NCI-H774 (cell line): ENCODE measurements at places on chromosomes 2 and 18.

DNA sequence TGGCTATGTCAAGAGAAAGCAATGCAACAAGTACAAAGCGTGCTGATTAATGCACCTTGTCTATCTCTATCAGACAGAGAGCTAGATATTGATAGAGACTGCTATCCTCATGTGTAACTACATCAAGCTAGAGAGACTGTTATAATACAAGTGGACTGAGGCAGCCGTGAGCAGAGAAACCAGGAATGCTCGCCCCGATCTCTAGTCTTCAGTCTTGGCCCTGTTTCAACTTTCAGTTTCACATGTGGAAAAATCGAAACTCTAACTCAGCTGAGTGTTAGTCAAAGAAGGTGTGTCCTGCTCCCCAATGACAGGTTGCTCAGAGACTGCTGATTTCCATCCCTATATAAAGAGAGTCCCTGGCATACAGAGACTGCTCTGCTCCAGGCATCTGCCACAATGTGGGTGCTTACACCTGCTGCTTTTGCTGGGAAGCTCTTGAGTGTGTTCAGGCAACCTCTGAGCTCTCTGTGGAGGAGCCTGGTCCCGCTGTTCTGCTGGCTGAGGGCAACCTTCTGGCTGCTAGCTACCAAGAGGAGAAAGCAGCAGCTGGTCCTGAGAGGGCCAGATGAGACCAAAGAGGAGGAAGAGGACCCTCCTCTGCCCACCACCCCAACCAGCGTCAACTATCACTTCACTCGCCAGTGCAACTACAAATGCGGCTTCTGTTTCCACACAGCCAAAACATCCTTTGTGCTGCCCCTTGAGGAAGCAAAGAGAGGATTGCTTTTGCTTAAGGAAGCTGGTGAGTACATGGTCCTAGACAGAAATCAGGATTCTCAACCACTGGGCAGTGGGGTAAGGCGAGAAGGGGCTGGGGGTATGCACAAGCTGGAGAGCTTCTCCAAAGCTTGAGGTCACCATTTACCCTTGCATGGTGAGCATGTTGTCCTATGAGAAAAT lies at the start of gene RSAD2:
Gene RSAD2 (plus strand): TSS at position 376 of the 903 bp plus-strand sequence. CDS start 24 bp downstream, at position 400.
- DNase-seq, result peak; percentile 57

- no peak for DNase-seq
Observed at GRCh38 chr2:23460228-23460627, 75.2 kb downstream of the KLHL29 start.

DNA sequence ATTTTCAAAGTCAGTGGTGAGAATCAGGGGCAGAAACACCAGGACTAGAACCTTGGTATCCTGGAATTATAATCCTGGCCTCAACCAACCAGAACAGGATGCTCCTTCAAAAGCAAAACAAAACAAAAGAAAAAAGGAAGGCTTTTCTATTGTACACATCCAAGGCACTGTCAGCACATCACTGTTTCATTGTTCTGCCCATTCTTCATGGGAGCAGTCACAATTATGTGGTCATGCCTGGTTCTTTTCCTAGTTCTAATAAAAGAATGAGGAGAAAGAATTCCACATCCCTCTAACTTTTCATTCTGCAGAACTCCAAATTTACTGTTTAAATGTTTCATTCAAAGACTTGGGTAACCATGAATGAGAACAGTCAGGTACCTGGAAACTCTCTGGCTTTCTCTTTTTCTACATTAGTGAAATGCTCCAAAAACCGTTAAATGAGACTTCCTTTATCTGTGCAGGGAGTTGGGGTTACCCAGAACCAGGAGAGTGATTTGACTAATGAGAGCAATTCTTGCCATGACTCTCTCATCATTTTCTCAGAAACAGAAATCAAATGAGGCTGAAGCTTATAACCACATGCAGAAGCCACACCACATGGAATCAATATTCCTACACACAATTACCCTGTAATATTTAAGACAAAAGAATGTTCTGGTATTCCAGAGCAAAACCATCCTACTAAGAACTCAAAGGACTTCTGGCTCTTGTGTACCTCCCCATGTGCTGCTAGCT lies 110.9 kb upstream of the CCDC150 start:
- no peak for DNase-seq

DNA sequence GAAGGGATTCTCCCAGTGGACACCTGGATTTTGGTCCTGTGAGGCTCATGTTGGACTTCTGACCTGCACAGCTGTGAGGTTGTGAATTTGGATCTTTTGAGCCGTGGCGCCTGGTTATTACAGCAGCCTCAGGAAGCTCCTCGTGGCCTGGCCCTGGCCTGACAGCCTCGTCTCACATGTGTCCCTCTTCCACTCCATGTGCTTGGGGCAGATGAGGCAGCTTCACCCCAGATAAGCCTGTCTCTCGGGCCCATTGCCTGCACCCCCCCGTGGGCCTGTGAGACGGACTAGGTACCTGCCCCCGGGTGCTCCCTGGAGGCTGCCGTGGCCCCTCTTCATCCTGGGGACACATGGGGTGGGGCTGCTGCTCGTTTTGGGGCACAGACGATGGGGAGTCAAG lies 51.2 kb downstream of the CTDP1 start:
- no peak for DNase-seq

DNA sequence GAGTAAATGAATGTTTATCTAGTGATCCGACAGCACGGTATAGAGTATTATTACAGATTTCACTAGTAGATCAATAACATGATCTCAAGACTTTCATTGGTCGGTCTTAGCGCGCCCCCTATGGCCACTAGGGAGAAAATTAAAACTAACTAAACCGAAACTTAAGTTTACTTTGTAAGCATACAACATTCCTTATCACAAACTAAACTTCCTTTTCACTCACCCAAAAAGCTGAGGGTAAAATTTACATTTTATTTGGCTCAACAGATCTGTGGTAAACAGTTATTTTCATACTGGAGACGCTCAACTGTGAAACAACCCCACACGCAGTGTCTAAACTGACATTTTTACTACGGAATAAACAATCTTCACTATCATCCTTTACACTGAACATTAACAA lies 215.6 kb upstream of the MAP2 start:
- no peak for DNase-seq

- DNase-seq, result no peak
Observed at GRCh38 chr2:71876542-71877451, 270.9 kb downstream of the CYP26B1 start.

- no peak for DNase-seq
Observed at GRCh38 chr2:109533823-109534222, 79.9 kb downstream of the SEPTIN10 start.

- no peak for DNase-seq
Observed at GRCh38 chr2:176135035-176135440, 5.5 kb downstream of the HOXD8 start.

GRCh38 chr2:227472265-227473121 lies 537 bp downstream of the AGFG1 start:
- peak; percentile 36 for DNase-seq

- no peak for DNase-seq
Observed at GRCh38 chr2:179655627-179656026, 205.8 kb downstream of the ZNF385B start.

- no peak for DNase-seq
Observed at GRCh38 chr2:241768850-241769249, 7.8 kb upstream of the GAL3ST2 start.

DNA sequence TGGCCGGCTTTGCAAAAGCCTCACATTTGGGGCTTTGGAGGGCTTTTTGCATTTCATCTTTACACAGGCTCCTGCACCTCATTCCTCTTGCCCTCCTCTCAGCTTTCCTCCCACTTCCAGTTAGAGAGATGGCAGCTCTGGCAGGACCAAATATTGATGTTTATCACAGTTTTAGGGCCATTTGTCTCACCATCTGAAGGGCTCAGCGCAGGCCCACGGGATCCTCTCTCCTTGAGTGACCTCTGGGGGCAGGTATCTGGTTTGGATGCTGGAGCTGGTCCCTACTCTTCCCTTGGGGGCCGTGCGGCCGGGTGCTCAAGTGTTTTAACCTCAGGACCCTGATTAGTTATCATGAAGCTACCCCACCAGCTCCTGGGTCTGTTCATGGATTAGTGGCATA lies 19.9 kb downstream of the ATOH8 start:
- no peak for DNase-seq

GRCh38 chr18:79005653-79006052 lies 26.0 kb downstream of the SALL3 start:
- no peak for DNase-seq

DNA sequence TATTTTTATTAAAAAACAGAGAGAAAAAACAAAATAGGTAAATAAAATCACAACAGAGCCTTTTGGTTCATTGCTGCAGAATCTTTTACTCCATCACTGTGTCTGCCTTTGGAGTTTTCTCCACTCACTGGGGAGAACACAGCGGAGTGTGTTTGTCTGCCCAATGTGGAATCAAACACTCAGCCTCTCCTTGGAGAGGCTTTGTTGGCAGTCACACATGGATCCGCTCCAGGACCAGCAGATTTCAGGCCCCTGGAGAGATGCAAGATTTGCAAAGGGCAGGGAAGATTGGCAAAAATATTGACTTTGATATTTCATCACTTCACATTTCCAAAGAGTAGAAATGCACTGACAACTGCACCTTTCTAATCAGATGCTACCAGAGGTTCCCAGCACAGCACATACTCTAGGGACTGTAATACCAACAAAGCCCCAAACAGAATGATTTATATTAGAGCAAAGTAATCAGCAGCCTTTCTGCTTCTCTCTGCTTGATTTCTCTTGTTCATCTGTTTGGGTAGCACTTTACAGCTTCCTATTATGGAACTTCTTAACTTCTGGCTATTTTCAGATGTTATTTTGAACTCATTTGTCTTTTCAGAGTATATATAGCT lies 1898.8 kb upstream of the PIK3C3 start:
- no peak for DNase-seq

- DNase-seq, result no peak
Observed at GRCh38 chr18:48949050-48949605, 1.6 kb downstream of the SMAD7 start.

GRCh38 chr2:56089931-56090330 lies 93.9 kb upstream of the CCDC85A start:
- no peak for DNase-seq

- no peak for DNase-seq
Observed at GRCh38 chr18:48163738-48164115, 233.3 kb upstream of the SMAD2 start.

DNA sequence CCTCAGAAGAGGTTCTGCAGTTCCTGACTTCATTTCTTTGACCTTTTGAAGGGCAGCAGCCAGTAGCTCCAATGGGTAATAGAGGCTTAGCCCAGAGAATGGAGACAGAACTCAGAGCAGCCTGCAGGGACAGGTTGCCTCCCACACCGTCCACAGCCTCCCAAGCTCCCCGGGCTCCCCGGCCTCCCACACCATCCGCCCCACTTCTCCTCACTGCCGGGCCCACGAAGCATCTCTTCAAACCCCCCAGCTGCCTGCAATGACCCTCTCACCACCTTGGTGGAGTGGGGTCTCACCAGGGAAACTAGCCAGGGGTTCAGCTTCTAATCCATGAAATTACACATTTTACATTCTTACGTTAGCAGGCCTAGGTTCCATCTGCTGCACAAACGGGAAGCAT lies 652.0 kb upstream of the SALL3 start:
- DNase-seq, result no peak

- DNase-seq, result no peak
Observed at GRCh38 chr2:102399499-102400141, 23.3 kb upstream of the IL18RAP start.

- no peak for DNase-seq
Observed at GRCh38 chr2:11564816-11565567, 31.1 kb downstream of the GREB1 start.

GRCh38 chr2:95346738-95347671 lies 49.9 kb downstream of the KCNIP3 start:
- DNase-seq, result no peak

- DNase-seq, result no peak
Observed at GRCh38 chr2:106812383-106812782, 73.6 kb downstream of the ST6GAL2 start.

GRCh38 chr2:231489990-231490389 lies 25.7 kb upstream of the NCL start:
- no peak for DNase-seq

- no peak for DNase-seq
Observed at GRCh38 chr2:224847381-224847780, 131.2 kb upstream of the CCDC195 start.

GRCh38 chr18:28065031-28065792 lies 111.7 kb downstream of the CDH2 start:
- no peak for DNase-seq

GRCh38 chr2:205311201-205311600 lies 371.1 kb upstream of the NRP2 start:
- no peak for DNase-seq

- DNase-seq, result no peak
Observed at GRCh38 chr18:41751161-41751560, 203.9 kb upstream of the PIK3C3 start.

GRCh38 chr2:109613922-109614714 lies at the start of the genes SEPTIN10 and SOWAHC:
TSS of gene SEPTIN10 (minus strand) at chr2:109613966. CDS start at chr2:109613827, 139 bp downstream.
TSS of gene SOWAHC (plus strand) at chr2:109614364. CDS start at chr2:109614490, 126 bp downstream.
- DNase-seq, result peak; percentile 90

DNA sequence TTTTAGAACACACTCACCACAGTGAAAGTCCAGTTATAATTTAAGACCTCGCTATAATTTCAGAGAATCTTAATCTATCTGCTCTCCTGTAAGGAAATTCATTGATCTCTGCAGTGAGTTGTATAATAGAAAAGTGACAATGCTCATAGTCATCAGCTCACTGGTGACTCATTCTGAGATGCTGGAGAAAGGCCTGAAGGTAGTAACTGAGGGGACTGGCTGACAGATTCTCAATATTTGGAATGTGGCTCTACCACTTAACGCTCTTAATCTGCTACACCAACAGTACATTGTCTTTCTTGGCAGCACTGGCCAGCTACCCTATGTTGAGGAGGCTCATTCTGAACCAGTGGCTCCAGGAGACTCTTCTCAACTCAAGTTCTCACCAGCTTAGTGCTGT lies 246.1 kb downstream of the RPRM start:
- no peak for DNase-seq

DNA sequence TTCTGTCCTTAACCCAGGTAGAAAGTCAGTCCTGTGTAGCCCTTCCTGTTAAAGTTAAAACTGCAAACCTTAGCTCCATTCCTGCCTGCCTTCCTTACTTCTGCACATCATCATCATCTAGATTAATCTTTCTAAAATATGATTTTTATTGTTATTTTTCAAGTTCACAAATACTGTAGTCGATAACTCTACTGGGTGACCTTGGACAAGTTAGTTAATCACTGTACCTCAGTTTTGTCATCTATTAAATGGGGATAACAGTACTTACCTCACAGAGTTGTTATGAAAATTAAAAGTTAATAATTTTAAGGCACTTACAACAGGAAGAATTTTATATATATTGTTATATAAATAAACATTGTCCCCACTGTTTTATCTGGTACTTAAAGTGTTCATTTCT lies 2.5 kb upstream of the YPEL5 start:
- DNase-seq, result no peak

- DNase-seq, result no peak
Observed at GRCh38 chr2:113406114-113406513, 31.4 kb upstream of the ZNG1B start.
